ENCODE measurements at places on chromosomes 7 and 10.
A peak's percentile ranks its signal among the peaks of the same experiment; 100 is the strongest.

DNA sequence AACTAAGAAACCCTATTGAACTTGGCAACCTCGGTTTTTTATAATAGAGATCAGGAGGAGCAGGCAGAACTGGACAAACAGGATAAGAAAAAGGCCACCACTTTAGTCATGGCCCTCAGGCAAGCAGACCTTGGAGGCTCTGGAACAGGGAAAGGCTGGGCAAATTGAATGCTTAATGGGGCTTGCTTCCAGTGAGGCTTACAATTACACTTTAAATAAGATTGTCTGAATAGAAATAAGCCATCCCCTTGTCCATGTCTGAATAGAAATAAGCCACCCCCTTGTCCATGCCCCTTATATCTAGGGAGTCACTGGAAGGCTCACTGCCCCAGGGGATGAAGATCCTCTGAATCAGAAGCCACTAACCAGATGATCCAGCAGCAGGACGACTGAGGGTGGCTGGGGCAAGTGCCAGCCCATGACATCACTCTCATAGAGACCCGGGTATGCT is 40.6 kb downstream of the AKR1B15 start:
- DNase-seq, result no peak

DNA sequence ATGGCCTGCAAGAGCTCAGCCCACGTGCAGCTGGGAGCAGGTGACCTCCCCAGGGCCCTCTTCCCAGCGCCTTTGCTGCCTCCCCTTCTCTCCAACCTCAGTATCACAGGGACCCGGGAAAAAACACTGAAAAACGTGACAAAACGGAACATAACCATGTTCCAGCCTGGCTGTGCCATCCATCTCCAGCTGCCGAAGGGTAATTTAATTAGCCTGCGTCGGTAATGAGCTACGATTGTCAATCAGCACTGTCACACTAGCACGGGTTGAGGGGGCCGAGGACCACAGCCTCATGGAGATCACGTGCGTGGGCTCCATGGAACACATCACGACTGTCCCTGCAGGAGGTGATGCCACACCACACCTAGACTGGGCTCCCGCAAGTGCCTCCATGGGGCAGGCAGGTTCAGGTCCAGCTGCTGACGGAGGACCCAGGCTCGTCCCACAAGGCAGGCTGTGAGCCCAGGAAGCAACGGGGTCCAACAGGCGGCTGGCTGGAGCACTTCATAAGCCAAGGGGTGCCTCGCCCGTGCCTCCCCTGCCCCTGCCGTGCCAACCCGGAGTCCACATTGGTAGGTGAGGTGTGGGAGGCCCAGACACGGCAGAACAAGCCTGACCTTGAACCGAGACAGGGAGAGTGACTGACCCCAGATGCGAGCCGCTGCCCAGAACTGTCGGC is 199.5 kb downstream of the ELFN1 start:
- no peak for DNase-seq

GRCh38 chr7:45703373-45703821 is 129.2 kb downstream of the ADCY1 start:
- DNase-seq, result peak; percentile 35

DNA sequence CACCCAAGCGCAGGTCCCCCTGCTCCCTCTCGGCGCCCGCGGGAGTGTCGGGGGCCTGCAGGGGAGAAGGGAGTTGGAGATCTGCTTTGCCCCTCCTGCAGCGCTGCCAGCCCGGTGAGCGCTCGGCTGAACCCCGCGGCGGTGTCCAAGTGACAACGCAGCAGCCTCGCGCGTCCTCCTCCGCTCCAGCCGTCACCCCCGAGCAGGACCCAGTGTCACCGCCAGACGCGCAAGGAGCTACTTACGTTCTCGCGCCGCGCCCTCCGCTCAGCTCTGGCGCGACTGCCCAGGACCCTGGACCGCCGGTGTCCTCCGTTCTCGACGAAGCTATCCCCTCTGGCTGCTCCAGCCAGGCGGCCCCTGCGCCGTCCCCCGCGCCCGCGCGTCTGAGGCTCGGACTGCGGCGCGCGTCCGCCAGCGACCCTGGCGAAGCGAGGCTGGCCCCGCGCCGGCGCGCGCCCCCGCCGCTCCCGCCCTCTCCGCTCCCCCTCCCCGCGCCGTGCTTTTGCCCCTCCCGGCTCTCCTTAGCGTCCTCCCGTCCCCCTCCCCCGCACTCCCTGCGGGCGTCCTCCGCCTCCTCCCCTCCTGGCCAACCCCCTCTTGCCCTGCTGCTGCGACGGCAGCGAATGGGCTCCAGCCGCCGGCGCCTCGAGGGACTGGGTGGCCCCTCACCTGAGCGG is at the start of gene NRCAM:
TSS of gene NRCAM (minus strand) at position 439 of the 680 bp plus-strand sequence. CDS start 216,372 bp downstream, outside the sequence.
- DNase-seq, result peak; percentile 96

GRCh38 chr10:55378196-55378595 is 577.2 kb upstream of the PCDH15 start:
- DNase-seq, result no peak

DNA sequence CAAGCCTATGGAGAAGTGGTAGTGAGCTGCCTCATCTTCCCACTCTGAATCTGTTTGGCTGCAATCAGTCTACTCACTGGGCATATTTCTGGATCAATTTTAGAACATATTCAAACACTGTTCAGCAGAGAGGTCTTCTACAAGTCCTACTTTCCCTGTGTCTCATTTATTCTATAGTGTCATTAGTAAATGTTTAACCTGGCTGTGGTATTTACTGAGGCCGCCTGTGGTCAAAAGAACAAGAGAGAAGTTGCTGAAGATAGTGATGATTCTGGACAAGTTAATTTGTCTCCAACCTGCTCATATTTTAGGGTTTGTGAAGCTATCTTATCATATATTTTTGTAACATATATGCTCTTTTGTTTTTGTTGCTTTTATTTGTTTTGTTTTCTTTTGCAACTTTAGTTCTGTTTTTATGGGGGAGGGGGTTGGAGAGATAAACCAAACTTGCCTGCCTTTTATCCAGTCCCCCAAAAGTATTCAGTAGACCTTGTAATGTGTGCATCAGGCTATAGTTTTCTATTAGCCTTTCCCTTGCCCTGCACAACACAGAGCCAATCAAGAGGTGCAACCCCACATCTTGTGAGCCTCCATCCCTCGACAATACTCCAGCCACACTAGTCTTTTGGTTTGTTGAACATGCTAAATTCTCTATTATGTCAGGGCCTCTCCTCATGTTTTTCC is 362.8 kb upstream of the MBL2 start:
- no peak for DNase-seq

DNA sequence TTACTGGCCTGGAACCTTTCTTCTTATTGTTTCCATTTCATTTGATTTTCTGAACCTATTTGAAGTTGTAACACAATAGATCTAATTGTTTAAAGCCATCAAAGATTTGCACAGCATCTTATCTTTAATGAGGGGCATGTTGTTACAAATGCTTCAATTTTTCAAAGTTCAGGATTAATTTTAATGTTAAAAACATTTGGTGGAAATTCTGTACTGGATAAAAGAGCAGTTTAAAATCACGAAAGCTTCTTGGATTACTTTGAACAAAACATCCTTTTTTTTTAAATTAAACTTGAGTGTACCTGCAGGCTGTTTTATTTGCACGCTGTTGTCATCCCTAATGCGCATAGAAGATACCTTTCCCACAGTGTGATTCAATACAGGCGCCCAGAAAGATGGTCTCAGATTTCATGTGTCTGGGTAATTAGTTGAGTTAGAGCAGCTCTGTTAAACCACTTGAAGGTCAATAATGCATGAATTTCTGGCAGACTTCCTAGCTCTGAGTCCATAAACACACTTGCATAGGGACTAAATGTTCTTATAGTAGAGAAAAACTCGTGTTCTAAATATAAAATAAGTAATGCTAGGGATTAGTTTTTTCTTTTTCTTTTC is 29.3 kb upstream of the DDX50 start:
- DNase-seq, result no peak

DNA sequence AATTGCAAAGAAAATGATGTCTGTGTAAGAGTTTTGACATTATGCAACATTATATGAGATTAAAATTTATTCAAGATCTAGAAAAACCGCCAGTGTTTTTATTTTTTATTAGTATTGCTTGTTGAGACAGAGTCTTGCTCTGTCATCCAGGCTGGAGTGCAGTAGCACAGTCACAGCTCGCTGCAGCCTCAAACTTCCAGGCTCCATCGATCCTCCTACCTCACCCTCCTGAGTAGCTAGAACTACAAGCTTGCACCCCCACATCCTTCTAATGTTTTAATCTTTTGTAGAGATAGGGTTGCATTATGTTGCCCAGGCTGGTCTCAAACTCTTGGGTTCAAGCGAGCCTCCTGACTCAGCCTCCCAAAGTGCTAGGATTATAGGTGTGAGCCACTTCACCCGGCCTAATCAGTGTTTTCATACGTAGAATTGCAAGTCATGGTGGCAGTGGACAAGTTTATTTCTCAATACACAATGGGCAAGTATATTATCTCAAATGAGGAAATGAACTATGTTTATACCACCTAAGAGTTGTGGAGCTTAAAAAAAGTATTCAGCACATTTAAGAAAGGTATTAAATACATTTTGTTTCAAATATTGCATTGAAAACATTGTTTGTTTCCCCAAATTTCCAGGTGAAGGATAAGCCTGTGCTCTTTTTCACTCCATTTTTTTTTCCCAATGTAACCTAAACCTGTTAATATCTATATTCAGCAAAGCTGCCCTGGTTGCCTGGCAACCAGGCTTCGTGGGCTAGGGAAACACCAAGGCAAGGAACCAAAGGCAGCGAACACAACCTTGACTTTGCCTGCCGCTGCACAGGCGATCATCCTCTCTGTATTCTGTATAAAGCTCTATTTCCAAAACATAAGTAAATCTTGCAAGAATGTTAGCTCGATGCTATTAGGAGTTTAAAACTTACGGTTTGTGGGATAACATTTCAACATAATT is 163.9 kb downstream of the CACNB2 start:
- no peak for DNase-seq

DNA sequence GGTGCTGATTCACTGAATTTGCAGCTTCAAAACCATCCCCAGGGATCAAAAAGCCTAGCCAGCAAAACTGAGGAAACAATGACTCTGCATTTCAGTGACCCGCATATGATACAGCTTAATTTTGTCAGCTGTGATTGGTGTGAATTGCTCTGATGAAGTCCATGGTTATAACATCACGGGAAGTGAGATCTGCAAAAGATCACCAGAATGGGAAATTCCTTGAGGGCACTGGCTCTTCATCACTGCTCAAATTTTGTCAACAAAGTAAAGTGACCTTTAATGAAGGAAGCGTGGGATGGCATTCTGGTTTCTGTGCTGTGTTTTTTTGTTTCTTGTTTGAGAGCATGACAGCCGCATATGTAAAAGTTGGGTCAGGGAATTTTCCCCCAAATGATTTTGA is 745.9 kb downstream of the GATA3 start:
- no peak for DNase-seq

GRCh38 chr10:64379898-64380297 is 858.7 kb downstream of the REEP3 start:
- DNase-seq, result peak; percentile 70

DNA sequence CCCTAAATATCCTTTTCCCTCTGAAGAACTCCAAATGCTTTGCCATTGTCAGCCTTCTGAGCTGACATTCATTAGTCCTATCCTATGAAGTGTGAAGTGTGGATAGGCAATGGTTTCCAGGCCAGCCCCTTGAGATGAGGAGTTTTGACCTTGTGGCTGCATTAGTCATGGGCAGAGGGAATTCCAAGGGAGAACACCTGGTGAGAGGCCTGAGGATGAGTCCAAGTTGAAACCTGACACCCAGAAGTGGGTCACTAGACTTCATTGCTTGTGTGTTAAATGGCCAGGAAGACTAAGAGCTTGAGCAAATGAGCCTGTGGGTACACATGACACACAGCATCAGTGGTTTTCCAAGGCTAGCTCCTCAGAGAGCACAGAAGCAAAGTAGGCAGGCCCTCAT is 260.8 kb downstream of the SKAP2 start:
- peak; percentile 87 for DNase-seq

DNA sequence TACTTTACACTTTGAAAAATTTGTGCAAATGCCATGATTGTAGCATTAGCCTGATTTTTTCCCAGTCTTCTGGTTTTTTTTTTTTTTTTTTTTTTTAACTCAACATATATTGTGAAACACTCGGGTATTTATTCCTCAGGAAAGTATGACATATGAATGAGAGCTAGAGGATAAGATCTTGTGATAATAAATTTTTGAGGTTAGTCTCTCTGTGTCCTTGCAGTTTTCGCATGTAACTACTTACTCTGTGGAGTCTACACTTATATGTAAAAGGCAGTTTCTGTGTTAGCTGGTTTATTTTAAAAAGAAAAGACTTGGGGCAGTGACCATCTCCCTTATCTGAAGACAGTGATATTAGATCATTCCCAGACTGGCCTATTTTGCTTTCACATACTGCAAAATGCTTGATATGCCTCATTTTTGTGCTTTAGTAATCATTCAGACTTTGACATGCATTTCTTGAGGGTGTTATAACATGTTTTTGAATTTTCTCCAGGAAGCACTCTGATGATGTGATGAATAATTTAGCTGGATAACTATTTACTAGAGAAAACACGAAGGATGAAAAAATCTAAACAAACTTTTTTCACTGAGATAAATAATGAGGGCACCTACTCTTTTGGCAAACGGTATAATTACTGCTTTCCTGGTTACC is 371.0 kb downstream of the NRG3 start:
- no peak for DNase-seq

DNA sequence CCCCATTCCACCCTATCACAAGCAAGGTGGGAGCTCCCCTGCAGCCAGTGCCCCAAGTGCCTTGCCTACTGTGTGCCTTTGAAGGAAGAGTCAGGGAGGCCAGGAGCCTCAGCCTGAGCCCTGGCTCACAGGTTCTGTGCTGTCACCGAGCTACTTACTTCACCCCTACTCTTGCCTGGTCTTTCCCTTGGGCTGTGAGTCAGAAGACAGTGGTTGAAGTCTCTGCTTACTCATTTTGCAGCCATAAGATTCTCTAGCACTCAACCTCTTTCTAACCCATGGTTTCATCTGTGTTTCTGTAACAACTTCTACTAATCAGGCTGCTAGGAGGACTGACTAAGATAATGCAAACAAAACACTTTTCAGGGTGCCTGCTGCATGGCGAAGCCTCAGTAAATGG is 114.5 kb downstream of the PLCE1 start:
- peak; percentile 28 for DNase-seq

DNA sequence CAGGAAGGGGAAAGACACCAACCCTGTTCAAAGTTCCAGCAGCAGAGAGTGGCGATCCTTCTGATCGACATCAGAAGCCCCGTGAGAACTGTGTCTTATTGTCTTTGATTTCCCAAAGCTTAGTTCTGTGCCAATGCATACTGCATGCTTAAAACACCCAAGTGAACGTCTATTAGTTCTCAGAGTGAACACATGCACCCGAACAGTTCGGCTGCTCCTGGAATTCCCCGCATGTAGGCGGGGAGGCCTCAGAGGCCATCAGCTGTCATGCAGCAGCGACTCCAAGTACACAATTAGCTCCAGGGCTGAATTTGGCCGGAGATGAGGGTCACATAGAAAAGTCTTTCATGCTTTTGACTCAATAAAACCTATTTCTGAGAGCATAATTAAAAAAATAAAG is 276.9 kb downstream of the ZMYND11 start:
- no peak for DNase-seq

- DNase-seq, result no peak
Measured at GRCh38 chr10:84214046-84214572, 11.2 kb downstream of the LRIT2 start.

Measured in endodermal cell (in vitro differentiated cells).